Skin of body (tissue), 3 donors: ENCODE measurements at places on chromosomes 4 and X. TPM values are rescaled to one million over a fixed set of nuclear protein-coding genes. Genes with fewer than 3 reads are reported as not detected.

The ERVMER34-1 gene
- total RNA-seq, result 0.69 TPM

- no peak for DNase-seq
Observed at GRCh38 chr4:41400296-41400695, 137.7 kb upstream of the LIMCH1 start.

The GAGE1 gene
- total RNA-seq, result not detected

DNA sequence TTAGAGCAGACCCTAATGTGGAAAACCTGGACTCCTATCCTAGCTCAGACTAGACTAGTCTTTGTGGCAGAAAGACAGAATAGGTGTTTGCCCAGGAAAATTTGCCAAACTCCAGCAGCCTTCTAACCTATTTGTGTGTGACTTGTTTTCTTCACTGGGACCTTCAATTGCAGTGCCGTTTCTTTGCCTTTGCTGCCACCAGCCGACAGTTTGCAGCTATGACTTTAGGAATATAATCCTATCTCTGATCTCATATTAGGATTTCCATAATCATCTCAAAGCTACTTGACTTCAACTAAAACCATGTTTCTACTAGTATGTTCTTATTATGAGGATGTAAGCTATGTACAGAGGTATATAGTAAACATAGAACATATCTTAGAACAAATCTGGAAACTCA lies 60.2 kb upstream of the PGAM4 start:
- no peak for DNase-seq

GRCh38 chr4:61204353-61205060 lies 4.4 kb downstream of the ADGRL3 start:
- DNase-seq, result no peak

DNA sequence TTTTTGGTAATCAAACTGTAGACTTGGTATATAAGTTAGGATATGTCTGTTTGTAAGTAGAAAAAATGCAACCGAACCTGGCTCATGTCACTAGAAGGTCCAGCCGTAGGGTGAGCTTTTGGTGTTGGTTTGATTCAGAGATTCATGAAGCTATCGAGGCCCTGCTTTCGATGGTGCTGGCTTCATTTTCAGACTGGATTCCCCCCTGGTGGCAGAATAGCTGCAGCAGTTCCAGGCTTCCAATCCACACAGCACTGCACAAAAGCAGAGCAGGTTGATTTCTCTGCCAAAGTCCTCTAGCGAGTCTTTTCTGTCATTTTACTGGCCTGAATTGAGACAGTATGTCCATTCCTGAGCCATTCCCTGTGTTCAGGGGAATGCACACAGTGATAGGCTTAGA lies 33.1 kb downstream of the PDK3 start:
- DNase-seq, result no peak

- DNase-seq, result no peak
Observed at GRCh38 chr4:114277690-114278089, 298.2 kb upstream of the ARSJ start.

- no peak for DNase-seq
Observed at GRCh38 chr4:77913348-77913747, 50.7 kb downstream of the MRPL1 start.

GRCh38 chrX:40086569-40087335 lies 11.0 kb downstream of the BCOR start:
- DNase-seq, result peak; percentile 37

The P2RY4 gene
- 0.69 TPM for total RNA-seq

GRCh38 chr4:141909541-141909940 lies 273.2 kb downstream of the IL15 start:
- peak; percentile 27 for DNase-seq

The NUDT11 gene
- total RNA-seq, result 7.3 TPM

- DNase-seq, result no peak
Observed at GRCh38 chr4:108135549-108136209, 33.1 kb downstream of the LEF1 start.

GRCh38 chrX:151396042-151396824 lies 773 bp upstream of the VMA21 start:
- peak; percentile 63 for DNase-seq

The TRPC5OS gene
- not detected for total RNA-seq

The GPAT3 gene
- 35.0 TPM for total RNA-seq

The FAM50A gene
- 20.4 TPM for total RNA-seq

DNA sequence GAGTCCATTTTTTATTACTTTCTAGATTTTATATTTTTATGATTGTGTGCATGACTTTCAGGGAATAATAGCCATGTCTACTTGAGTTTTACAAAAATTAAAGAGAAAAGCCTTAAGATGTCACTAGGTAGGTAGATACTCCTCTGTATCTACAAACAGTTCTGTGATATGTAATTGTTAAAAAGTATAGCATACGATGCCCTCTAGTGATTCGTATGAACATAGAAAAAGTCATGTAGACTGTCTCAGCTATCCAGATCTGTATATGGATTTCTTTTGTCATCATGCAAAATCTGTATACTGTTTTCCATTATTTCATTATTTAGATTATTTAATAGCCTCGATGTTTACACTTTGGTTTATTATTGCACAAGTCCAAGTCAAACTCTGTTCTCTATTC lies 856.6 kb downstream of the CENPC start:
- DNase-seq, result no peak

GRCh38 chrX:27575565-27575964 lies 14.6 kb upstream of the DCAF8L2 start:
- no peak for DNase-seq

- no peak for DNase-seq
Observed at GRCh38 chr4:103118166-103118565, 18.5 kb upstream of the BDH2 start.

DNA sequence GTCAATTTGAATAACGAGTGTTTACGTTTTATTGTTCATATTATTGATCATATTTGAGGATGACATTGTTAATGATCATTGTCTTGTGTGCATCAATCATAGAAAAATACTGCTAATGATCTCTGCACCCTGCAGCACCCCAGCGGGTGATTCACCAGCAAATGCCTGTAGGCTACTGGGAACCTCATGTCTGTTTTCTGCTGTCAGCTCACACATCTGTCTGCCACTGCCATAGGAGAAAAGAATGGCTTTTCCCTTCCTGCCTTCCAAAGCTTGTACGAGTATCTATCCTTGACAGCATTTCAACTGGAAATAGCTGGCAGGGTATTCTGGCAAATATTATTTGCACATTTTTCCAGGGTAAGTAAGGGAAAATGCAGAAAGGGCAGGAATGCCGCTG lies 272.1 kb upstream of the TRAM1L1 start:
- no peak for DNase-seq

DNA sequence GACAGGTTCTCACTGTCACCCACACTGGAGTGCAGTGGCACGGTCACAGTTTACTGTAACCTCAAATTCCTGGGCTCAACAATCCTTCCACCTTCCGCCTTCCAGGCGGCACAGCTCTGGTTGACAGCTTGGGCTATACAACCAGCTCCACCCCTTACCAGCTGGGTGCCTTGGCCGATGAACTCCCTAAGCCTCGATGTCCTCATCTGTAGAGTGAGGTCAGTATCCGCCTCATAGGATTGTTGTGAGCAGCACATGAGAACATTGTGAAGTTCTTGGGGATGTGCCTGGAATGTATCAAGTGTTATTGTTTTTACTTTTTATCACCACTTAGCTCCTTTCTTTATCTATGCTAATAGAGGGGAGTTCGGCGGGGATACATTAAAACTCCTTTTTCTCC lies 23.3 kb downstream of the UCHL1 start:
- DNase-seq, result no peak

DNA sequence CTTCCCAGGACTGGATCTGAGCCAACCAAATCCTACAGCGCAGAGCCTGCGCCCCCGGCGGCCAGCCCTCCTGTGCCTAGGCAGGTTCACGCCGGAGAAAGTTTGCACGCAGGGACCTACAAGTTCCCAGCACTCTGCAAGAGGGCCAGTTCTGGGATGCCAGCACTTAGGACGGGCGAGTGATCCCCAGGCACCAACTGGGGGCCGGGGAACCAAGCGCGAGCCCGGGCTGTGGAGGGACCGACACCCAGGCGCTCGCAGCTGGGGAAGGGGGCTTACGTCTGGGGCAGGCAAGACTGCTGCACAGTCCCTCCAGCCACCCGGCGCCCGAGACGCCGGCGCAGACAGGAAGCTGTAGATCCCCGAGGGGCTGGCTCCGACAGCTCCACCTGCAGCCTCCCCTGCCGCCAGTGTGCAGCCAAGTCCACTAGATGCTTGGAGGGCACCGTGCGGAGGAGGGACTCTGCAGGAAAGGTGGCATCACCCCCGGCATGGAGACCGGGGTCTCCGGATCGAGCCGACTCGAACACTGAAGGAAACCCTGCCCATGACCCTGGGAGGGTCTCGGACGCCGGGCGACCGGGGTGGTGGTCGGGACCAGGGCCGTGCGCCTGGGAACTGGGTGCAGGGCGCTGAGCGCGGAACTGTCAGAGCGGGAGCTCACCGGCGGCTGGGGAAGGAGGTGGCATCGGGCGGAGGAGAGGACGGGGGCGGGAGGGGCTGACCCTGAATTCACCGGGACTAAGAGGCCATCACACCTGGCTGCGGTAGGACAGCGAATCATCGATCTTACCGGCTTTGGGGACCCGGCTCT lies 566 bp downstream of the CORIN start:
- no peak for DNase-seq

- no peak for DNase-seq
Observed at GRCh38 chr4:74630551-74630950, 163.8 kb downstream of the BTC start.

GRCh38 chr4:110609044-110609750 lies 13.7 kb downstream of the PITX2 start:
- no peak for DNase-seq

The FRMPD3 gene
- 0.20 TPM for total RNA-seq

The SSX2B gene
- total RNA-seq, result not detected

- DNase-seq, result no peak
Observed at GRCh38 chrX:153744210-153745066, 19.6 kb upstream of the PLXNB3 start.

DNA sequence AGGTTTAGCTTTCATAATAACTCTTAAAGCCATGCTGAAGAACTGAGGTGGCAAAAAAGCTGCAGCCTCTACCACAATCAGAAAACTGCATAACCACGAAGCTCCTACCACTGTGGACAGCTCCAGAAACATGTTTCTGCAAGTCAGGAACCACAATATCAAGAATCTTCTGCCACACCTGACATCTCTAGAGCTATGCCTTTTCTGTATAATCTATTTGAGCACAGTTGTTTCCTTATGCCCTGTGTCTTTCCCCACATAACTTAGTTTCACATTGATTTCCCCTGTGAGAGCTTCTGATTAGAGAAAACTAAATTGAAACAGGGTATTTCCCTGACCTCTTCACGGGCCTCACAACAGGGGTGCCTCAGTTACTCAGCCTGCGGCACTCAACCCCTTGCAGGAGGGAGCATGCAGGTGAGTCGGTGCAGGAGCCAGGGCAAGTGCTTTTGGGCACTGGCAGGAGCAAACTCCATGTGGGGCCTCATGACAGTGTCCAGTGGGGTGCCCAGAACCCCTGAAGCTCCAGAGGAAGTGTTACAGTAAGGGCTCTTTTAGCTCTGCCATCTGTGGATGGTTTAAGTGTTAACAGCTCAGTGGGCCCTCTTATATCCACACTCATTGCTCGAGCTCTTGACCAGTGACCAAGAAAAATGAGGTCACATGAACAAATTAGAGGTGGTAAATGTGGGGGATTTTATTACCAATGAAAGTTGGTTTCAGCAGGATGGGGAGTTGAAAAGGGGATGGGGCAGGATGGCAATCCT lies 132.8 kb upstream of the BMP3 start:
- DNase-seq, result no peak

The BMP2K gene
- total RNA-seq, result 48.3 TPM

GRCh38 chrX:43860646-43861370 lies 21.4 kb downstream of the MAOB start:
- DNase-seq, result no peak

DNA sequence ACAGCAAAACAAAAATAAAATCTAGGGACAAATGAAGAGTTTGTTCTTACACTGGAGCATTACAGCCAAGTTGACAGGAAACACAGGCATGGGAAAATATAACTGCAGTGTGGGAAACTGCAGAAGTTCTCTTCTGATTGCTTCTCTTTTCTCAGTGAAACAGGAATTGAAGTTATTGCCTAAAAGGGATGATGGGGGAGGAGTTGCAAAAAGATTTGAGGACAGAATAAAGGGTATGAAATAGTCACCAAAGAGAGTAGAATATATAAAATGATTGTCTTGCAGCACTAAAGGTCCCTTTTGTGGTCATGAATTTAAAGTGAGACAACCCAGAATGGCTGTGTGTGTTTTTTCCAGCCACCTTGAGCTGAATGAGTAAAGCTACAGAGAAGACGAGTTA lies 103.7 kb downstream of the JADE1 start:
- no peak for DNase-seq

DNA sequence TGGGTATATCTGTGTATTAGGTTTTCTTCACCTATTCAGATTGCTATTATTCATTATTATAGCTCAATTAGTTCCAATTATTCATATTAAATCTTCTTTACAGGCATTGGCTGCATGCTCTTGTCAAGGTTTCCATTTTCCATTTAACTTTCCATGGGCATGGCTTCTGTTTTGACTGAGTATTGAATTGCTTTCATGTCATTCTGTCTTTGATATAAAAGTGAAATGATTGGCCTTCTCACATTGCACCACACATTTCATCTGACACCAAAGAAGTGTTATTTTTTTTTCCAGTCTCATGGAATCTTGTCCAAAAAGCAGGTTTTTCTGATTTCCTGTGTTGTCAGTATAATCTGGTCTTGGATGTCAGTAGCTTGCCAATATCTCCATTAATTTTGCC lies 1244.3 kb downstream of the RAPGEF2 start:
- DNase-seq, result no peak

DNA sequence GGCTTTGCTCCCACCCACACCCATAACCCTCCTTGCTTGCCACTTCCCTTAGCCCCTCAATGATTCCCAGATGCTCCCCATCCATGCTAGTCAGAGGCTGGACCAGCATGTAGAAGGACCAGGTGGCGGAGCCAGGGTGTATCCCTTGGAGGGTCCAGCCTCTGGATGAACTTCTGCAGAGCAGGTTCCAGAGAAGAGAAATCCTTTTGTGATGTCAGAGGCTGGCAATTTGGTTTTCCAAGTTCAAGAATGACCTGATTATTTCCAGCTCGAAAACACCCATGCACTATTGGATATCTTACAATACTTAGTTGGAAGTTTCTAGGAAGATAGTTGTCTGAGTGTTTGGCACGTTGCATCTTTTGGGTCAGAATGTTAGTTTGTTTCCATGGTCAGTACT lies 168.3 kb upstream of the RPS6KA3 start:
- DNase-seq, result peak; percentile 71

GRCh38 chr4:23897564-23898109 lies 7.8 kb upstream of the PPARGC1A start:
- no peak for DNase-seq

- DNase-seq, result no peak
Observed at GRCh38 chr4:23805450-23805851, 84.4 kb downstream of the PPARGC1A start.
